ENCODE measurements at places on chromosomes 6 and 20. TPM values are rescaled to one million over a fixed set of nuclear protein-coding genes. Genes with fewer than 3 reads are reported as not detected.

The PI16 gene
- total RNA-seq, result not detected

The MCCD1 gene
- not detected for total RNA-seq

The ATP6V1G2 gene
- total RNA-seq, result 0.86 TPM

The SLC44A4 gene
- not detected for total RNA-seq

- DNase-seq, result peak; percentile 22
These were observed 6.7 kb upstream of the GJA10 start for GRCh38 chr6:89887452-89888137.

DNA sequence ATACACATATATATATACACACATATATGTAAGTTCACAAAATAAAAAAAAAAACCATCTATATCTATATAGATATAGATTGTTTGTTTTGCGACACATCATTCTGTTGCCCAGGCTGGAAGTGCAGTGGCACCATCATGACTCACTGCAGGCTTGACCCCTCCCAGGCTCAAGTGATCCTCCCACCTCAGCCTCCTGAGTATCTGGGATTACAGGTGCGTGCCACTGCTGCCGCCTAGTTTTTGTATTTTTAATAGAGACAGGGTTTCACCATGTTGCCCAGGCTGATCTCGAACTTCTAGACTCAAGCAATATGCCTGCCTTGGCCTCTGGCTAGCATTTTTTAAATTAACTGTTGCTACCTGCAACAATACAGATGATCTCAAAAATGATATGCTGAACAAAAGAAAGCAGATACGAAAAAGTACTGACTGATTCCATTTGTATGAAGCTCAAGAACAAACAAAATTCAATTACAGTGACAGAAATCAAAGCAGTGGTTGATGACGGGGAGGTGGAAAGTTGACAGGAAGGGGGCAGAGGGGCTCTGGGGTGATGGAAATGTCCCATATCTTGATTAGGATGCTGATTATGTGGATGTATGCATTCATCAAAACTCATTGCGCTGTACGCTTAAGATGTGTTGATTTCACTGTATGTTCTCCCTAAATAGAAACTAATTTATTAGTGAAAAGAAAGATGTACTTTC is 49.6 kb downstream of the ATXN1 start:
- DNase-seq, result peak; percentile 58

DNA sequence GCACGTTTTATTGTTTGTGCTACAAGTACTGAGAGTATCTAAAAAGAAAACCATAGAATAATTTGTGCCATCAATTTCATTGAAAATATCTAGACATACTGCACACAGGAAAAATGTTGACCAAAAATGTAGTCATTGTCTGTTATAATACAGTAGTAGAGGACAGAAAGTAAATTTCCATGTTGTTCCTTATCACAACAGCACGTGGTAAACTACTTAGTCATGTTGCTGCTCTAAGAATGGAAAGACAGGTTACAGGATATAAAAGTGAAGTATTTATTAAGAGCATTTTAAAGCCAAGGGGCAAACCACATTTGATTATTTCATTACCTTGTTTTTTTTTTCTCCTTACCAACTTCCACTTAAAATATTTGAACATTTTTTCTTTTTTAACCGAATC is 89.0 kb upstream of the CEP85L start:
- no peak for DNase-seq

DNA sequence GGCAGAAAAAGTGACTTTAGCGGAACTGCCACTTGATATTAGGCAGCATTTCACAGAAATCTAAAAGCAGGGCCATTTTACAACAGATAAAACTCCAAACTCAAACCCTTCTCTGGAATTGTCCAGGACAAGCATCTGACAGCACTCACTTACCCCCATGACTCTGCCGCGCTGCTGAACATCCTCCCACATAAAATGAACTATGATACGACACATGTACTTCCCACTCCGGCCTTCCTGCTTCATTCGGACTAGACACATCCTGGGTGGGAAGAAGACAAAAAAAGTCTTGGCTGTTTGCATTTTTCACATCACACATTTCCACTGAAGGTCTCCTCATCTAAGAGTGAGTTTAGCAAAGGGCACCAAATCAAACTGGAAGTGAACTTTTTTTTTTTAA is 54.8 kb upstream of the FAM83C start:
- DNase-seq, result no peak

GRCh38 chr6:143194095-143194589 is 133.5 kb downstream of the AIG1 start:
- DNase-seq, result no peak

DNA sequence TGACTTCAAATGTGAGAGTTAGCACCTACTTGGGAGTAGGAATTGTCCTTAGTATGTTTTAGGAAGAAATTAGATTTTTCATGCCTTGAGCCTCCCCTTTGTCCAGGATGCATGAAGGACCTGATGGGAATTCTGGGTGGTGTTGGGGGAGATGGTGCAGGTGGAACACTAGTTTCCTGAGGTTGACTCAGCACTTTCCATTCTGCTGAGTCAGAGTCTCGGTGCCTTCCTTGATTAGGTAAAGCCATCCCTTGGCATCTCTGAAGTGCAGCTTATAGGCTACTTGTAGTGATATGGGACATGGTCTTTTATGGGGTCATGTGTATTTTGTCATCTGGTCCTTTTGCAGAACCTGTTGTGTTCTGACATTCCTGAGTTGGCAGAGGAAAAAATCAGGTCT is 105.3 kb downstream of the PHACTR3 start:
- no peak for DNase-seq

DNA sequence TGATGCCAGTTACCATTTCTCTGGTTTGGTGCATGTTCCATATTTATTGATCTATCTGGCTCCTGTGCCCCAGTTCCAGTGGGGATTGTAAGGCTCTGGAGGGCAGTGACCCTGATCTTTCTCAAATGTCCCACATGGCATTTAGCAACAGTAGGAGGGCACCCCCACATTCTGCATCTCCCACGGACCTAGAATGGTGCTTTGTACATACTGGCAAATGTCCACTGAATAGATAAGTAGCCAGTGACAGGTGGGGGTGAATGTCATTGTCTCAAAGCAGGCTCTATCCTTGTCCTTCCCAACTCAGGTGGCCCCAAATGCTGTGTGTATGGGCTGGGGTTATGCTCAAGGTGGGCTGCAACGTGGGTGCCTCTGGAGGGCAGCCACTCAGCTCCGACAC is 84.2 kb downstream of the TMEM242 start:
- DNase-seq, result no peak

- DNase-seq, result no peak
These were observed 13.5 kb upstream of the TRAM2 start for GRCh38 chr6:52590152-52590891.

GRCh38 chr20:12723811-12724210 is 285.0 kb upstream of the SPTLC3 start:
- no peak for DNase-seq

DNA sequence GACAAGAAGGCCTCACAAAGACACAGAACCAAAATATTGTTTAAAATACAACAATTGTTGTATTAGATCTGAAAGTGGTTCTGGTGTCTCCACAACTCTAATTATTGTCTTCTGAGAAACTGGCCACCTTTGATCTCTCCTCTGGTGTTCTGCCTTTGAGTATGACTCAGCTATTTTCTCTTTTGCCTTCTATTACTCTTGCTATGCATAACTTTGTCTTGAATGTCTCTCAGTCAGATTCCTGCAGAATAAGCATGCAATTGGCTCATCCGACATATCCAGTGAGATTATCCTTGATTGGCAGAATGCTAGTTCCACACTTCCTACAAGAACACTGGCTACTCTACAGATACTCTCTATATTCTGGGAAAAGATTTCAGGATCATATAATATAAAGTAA is 14.3 kb upstream of the EPM2A start:
- DNase-seq, result no peak

GRCh38 chr20:53512076-53512475 is 81.6 kb downstream of the ZNF217 start:
- no peak for DNase-seq

DNA sequence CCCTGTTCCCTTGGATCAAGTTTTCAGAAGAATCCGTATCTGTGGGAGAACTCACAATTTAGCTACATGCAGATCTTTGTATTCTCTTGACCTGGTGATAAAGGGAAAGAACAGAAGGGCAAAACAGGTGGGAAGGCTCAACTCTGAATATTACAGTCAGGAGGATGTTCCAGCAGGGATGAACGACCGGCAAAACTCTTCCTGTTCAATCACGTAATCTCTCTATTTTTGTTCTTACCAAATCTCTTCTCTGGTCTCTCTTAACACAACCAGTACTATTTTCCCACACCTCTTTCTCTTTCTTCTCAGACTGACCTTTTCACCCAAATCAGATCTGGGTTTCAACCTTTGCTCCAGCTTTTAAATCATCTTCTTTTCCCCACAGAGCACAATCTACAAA is 371.4 kb downstream of the BTBD9 start:
- no peak for DNase-seq

- DNase-seq, result no peak
These were observed 107.1 kb downstream of the BANF2 start for GRCh38 chr20:17806739-17807441.

DNA sequence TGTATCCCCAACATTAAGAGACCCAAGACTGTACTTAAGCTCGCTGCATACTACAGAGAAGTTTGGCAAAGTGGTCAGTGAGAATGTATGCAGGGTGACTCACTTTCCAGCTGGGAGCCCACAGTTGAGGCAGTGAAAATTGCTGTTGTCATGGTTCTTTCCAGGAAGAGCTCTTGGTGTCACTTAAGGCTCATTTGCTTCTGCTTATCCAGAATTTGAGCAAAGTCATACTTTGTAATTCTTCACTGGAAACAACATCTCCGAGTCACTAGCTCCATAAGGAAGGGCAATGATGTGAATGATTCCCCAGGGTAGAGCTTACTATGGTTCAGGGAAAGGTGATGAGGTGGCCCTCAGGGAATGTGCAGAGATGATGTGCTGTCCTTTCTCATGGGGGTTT is 65.4 kb upstream of the FBXL4 start:
- DNase-seq, result no peak

DNA sequence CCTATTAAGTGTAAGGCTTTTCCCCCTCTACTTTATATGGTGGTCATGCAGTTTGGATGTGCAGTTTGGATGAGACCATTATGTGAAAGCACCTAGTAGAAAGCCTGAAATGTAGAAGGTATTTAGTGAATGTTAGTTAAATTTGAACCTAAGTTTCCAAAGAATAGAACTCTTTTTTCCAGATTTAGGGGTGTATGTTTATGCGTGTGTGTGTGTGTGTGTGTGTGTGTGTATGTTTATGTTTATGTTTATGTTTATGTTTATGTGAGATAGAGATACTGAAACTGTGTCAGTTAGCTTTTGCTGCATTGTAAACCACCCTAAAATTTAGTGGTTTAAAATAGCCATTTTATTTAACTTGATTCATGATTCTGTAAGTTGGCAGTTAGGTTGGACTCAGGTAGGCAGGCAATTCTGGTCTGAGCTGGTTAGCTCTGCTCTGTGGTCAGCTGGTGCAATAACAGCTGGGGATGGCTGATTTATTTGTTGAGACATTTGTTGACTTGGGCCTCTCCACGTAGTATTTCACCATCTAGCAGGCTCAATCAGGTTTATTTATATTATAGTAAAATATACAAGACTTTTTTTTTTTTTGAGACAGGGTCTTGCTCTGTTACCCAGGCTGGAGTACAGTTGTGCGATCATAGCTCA is 54.0 kb downstream of the STK4 start:
- no peak for DNase-seq

DNA sequence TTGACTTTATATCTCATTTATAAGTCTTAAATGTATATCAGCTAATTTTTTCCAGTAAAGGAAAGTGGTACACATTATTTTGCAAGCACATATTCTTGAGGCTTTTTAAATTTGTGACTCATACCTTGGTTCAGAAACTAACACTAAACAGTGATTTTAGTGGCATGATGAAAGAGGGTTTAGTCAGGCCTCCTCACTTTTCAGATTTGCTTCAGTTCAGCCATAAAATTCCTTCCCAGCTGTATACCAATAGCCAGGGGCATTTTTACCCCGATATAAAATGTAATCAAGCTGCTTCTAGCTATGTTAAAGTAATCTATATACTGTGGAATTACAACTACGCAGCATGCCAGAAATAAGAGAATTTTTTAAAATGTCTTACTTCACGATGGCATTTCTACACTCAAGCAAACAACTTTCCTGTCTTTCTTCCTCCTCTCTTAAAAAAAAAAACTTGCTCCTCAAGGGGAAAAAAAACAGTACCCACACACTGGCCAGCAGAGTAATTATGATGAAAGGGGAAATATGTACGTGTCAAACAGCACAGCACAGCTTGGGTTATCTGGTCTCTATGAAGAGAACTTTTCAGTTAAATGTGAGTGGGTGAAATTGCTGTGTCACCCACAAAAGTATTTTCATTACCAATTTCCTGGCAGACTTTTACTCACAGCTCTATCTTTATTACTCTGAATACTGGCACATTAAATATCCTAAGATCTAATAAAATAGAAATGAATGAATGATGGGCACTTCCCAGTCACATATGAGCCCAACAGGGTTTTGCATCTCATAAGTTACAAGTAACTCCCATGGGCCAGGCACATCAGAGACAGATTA is 244.8 kb upstream of the TENT5A start:
- no peak for DNase-seq

GRCh38 chr6:112061605-112062004 is 7.7 kb downstream of the CCN6 start:
- no peak for DNase-seq

DNA sequence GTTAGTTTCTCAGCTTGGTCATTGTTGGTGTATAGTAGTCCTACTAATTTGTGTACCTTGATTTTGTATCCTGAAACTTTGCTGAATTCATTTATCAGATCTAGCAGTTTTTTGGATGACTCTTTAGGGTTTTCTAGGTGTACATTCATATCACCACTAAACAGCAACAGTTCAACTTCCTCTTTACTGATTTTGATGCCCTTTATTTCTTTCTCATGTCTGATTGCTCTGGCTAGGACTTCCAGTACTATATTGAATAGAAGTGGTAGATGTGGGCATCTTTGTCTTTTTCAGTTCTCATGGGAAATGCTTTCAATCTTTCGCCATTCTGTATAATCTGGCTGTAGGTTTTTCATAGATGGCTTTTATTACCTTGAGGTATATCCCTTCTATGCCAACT is 61.3 kb upstream of the HEY2 start:
- DNase-seq, result no peak

DNA sequence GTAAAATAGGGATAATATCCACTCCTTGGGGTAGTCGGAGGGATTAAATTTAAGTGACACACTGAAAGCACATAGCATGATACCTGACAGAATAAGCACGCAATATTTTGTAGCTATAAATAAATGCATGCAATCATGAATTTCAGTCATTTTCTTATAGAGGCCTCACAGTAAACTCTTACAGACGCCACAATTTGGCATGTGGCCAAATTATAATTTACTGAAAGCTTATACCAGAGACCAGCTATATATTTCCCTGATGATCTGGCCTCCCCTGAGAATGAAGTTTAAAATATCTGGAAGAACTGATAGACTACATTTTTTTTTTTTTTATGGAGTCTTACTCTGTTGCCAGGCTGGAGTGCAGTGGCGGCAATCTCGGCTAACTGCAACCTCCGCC is 40.9 kb downstream of the QRSL1 start:
- no peak for DNase-seq
